Caki2 (cell line): ENCODE measurements at places on chromosomes 2 and 18.

GRCh38 chr18:8773980-8774379 lies 68.6 kb downstream of the MTCL1 start:
- no peak for DNase-seq

- no peak for DNase-seq
Observed at GRCh38 chr2:144208924-144209323, 311.0 kb downstream of the ZEB2 start.

DNA sequence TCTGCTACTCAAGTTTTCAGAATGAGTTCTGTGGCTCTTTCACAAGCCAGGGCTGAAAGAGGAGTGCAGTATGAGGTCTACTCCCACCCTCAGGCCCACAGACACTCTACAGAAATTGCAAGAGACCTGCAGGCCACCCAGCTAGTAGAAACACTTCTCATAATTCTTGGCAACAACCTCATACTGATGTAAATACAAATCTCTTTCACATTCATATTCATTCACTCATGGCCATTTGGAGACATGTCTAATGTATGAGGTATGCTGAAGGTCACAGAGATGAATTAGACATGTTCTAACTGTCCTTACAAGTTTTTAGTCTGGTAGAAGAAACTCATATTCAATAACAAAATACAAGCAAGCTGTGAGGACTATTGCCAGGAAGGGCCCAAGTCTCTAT lies 83.8 kb upstream of the KLHL29 start:
- DNase-seq, result no peak

GRCh38 chr2:48129293-48129950 lies 223.1 kb upstream of the FBXO11 start:
- no peak for DNase-seq

- no peak for DNase-seq
Observed at GRCh38 chr2:227608561-227609338, 5.9 kb downstream of the SCYGR3 start.

DNA sequence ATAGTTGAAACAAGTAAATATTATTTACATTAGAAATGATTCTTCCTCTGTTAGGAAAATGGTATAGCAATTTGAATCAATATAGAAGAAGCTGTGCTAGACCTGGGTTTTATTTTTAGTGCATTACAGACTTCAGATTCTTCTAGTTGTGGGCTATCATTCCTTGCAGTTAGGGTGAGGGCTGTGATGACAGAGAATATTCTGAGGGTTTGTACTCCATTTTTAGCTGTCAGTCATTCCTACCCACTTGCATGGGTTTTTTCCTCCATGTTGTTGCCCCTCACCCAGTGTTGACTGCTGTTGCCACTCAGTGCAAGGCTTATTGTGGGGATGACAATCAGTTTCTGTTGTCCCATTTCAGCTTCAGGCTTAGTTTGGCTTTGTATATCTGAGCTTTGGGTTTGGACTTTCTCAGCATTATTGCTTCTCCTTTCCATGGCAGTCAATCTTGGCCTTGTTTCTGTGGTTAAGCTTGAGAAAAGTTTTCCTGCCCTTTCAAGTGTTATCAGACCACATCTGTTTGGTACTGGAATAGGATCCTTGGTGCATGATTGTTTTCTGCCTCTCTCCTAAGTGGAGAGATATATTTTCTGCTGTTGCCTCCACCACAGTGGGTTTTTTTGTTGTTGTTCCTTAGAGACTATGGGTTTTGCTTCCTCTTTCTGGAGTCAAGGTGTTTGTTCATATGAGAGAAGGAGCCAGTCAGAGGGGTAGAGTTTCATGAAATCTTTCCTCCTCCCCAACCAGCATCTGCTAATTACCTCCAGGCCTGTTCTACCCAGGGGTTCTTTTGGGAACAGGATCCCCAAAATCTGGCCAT lies 312.7 kb upstream of the CWC22 start:
- no peak for DNase-seq

DNA sequence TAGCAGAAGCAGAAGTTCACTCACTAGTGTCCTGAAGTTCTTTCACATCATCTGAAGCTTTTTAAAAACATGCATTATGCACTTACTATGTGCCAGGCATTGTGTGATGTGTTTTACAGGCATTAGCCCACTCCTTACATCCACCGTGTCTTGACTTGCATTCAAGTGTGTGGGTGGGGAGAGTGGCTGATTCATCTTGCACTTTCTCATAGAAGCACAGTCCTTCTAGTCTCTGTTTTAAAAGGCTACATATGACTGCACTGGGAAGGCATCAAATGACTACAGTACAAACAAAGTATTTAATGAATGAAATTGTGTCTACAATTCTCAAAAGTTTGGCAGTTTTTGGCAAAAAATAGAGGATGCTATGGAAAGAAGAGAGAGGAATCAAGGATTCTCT lies 21.6 kb upstream of the DSC3 start:
- no peak for DNase-seq

DNA sequence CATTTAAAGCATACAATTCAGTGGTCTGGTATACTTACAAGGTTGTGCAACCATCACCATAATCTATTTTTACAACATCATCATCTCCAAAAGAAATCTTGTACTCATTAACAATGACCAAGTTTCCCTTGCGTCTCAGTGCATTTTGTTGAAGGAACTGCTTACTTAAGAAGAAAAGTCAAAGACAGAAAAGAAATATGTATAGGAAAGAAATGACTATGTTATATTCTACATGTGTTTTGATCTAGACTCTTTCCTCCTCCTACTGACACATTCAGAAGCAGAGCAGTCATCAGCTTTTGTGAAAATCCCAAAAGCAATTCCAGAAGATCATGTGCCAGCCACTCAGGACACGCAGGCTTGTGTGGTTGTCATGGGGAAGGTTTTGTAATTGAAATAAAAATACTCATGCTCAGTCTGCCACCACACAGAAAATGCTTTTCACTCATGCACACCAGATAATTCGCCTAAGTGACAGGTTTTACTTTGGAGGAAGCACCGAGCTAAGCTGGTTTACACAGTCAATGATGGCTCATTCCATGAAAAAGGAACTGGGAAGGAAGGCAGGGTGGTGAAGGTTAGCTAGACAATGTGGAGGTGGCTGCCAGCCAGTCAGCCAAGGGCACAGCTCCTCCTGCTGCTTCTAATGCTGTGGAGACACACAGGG lies 158.5 kb upstream of the REV1 start:
- peak; percentile 10 for DNase-seq

DNA sequence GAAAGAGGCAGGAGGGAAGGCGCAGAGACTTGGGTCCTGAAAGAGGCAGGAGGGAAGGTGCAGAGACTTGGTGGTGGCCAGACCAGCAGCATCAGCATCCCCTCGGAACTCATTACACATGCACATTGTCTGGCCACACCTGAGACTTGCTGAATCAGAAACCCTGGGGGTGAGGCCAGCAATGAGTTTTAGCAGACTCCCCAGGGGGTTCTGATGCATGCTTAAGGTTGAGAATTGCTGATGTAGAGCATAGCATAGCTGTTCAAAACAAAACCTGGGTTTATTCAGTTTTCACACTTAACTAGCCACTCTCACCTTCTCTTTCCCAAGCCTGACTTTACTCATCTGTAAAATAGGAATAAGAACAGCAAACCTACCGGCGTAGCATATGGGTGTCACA lies 122.9 kb downstream of the MRO start:
- no peak for DNase-seq

GRCh38 chr2:70596293-70596692 lies 42.7 kb upstream of the TGFA start:
- peak; percentile 76 for DNase-seq

- DNase-seq, result no peak
Observed at GRCh38 chr2:206837775-206838174, 72.4 kb downstream of the FASTKD2 start.

GRCh38 chr2:66526180-66526579 lies 91.3 kb downstream of the MEIS1 start:
- DNase-seq, result peak; percentile 29

- no peak for DNase-seq
Observed at GRCh38 chr2:13052547-13052946, 335.8 kb downstream of the TRIB2 start.

DNA sequence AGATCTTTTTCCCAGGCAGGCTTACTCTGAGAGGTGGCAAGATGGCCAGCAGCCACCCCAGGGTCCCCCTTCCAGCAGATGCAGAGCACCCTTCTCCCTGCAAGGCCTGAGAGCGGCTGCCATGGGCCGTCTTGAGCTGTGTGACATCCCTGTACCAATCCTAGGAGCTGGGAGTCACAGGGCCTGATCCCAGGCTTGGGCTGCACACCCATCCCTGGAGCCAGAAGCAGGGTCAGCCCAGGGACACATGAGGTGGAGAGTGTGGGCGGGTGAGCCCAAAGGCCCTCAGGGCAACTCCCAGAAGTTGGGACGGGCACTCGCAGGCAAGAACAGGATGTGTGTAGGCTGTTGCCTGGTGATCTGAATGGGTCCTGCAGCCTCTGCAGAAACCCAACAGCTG lies 40.5 kb downstream of the CROCC2 start:
- DNase-seq, result no peak

- DNase-seq, result no peak
Observed at GRCh38 chr18:59419386-59419785, 60.3 kb upstream of the LMAN1 start.

- peak; percentile 85 for DNase-seq
Observed at GRCh38 chr2:101517758-101518271, 42.9 kb upstream of the RFX8 start.

- no peak for DNase-seq
Observed at GRCh38 chr18:10418836-10419235, 35.6 kb upstream of the APCDD1 start.

GRCh38 chr2:219688560-219689445 lies 61.4 kb downstream of the SLC4A3 start:
- DNase-seq, result peak; percentile 73

DNA sequence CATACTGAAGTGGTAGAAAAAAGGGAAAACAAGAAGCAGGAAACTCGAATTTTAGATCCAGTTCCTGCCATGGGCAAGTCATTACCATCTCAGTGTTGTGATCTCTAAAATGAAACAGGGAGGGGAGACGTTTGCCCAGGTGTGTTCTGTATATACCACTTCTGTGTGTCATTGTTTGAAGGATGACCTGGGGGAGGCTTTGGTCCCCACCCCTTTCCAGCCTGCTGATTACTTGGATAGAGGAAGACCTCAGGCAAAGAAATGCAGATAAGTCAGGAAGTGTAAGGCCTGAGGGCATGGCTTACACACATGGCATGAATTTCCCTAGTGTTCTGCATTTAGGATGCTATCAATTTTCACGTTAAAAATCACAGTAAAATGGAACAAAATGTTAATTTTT lies 205.2 kb upstream of the CXCR4 start:
- no peak for DNase-seq

- DNase-seq, result no peak
Observed at GRCh38 chr2:161010503-161011015, 149.7 kb upstream of the TANK start.

- DNase-seq, result no peak
Observed at GRCh38 chr18:60411715-60412114, 39.1 kb upstream of the MC4R start.

- no peak for DNase-seq
Observed at GRCh38 chr18:10563886-10564285, 38.1 kb downstream of the NAPG start.

GRCh38 chr2:40160751-40161218 lies 291.1 kb downstream of the SLC8A1 start:
- no peak for DNase-seq

DNA sequence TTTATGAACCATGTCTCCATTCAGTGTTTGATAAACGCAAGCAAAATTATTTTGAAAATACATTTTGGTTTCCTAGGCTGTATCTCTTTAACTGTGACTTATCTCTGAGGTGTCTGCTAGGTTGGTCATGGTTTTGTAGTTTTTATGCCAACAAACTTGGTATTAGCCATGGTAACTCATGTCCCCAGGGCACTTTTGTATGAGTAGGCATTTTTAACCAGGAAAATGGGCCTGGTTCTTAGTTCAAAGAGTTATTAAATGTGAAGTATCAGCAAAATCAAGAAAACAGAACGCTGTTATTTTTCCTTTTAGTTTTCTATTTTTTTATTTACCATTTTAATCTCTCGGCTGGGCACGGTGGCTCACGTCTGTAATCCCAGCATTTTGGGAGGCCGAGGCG lies 179.3 kb upstream of the LHCGR start:
- DNase-seq, result peak; percentile 39

- DNase-seq, result no peak
Observed at GRCh38 chr2:25062511-25062917, 20.6 kb downstream of the EFR3B start.

DNA sequence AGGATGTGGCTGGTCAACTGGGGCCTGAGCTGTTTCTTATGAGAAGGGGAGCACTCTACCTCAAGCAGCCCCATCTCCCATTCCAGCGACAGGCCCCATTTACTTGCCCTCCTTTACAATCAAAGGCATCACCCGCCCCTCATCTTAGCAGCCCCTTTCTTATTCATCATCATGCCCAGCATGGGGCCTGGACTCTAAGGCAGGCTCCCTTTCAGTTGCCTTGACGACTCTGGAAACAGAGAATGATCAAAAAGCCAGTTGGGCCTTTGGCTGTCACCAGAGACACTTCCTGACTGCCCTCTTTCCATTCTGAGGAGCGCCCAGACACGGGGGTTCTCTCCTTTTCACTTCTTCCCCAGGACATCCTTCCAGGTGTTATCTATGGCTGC lies 11.2 kb downstream of the CELF4 start:
- DNase-seq, result no peak

DNA sequence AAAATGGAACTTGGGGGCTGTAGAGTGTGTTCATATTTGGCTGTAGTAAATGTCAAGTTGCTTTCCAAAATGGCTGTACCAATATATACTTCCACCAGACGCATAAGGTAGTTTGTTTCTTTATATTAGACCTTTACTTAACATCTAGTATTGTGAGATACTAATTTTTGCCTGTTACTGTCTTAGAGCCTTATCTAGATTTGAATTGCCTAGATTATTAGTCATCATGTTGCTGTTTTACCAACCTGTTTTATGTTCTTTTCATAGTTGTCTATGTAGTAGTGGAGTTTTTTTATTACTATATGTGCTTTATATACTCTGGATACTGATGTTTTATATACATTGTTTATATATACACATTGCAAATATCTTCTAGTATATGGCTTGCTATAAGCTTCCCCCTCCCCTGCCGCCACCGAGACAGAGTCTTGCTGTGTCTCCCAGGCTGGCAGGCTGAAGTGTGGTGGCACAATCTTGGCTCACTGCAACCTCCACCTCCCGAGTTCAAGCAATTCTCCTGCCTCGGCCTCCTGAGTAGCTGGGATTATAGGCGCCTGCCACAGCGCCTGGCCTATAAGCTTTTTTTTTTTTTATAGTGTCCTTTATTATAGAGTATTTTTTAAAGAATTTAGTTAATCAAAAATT lies 18.9 kb downstream of the SLC39A10 start:
- DNase-seq, result no peak

GRCh38 chr2:167534443-167534842 lies 646.2 kb downstream of the XIRP2 start:
- no peak for DNase-seq

DNA sequence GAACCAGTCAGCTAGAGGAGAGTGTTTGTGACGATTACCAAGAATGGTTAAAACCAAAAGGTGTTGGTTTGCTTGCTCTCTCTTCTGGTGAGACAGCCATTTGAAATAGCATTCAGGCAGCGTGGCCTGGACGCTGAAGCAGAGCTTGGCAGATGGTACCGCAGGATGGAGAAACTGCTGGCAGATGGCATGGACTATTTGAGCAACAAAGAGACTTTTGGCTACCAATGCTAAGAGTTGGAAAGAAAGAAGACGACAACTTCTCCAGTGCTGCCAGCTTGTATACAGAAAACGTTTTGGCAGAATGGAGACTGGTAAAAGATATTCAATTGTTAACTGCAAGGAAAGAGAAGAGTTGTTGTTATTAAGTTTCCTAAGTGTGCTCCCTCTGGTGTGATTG lies 315.0 kb downstream of the PARD3B start:
- DNase-seq, result no peak
